ENCODE measurements at places on chromosomes 13 and 19. TPM values are rescaled to one million over a fixed set of nuclear protein-coding genes. Genes with fewer than 3 reads are reported as not detected.

DNA sequence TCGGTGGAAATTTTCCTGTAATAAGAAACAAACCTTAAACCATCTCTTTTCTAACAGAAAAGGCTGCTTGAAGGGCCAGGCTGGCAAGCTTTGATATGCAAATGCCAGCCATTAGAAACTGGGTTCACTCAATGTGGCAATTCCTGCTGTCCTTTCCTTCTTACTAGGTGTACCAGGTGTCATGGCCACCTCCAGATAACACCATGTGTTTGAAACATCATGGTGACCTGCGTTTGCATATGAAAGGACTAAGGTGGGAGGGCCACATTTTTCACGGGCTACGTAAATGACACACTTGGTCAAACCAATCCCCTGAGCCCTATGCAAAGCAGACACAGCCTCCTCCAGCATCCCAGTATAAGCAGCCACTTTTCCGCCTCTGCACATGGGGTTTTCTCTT lies 789.1 kb upstream of the SLITRK5 start:
- H3K4me1 ChIP-seq = no peaks in the 10 kb centered on the region
- DNase-seq = no peak
- H3K36me3 ChIP-seq = no peaks in the 10 kb centered on the region
- no peak overlapping the region for H3K4me3 ChIP-seq
- no peaks in the 10 kb centered on the region for H3K27me3 ChIP-seq

GRCh38 chr19:18392926-18393325 lies 4.5 kb downstream of the LRRC25 start:
- no peak for DNase-seq
- no peaks in the 10 kb centered on the region for H3K36me3 ChIP-seq
- no peak overlapping the region for H3K4me3 ChIP-seq
- peaks cover 6% of the 10 kb centered on the region for H3K4me1 ChIP-seq
- H3K27ac ChIP-seq = no peak overlapping the region

DNA sequence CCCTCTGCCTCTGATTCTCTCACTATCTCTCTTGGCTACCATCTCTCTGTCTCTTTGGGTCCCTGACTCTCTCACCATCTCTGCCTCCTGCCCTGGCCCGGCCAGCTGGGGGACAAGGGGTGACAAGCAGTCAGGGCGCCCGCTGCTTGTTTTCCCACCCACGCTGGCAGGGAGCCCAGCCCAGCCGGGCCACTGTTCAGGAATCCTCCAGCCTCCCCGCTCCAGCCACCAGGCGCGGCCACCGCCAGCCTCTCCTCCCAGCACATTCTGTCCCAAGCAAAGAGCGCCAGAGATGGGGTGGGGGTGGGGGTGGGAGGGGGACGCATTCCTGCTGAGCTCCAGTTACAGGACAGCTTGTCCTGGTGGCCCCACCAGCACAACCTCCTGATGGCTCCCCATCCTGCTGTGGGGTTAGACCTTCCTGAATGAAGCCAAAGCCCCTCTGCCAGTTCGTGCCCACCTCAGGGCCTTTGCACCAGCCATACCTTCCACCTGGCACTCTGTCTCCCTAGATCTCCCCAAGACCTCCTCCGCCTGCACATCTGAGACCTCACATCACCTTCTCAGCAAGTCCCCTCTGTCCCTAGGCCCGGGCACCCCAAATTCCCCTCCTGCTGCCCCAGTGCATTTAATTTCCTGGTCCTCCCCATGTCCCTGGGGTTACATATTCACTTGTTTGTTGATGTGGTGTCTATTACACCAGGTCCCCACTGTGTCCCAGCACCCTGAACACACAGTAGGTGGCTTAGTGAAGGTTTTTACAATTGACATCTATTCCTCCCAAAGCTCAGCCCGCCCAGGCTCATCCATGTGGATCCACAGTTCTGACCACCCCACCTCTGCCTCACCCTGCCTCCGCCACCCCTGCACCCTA lies 12.5 kb downstream of the ARRDC2 start:
- no peak overlapping the region for H3K4me3 ChIP-seq
- H3K27ac ChIP-seq = no peak overlapping the region
- H3K27me3 ChIP-seq = no peaks in the 10 kb centered on the region
- DNase-seq = no peak

GRCh38 chr19:31351056-31351854 lies 2.0 kb upstream of the TSHZ3 start:
- H3K36me3 ChIP-seq = no peaks in the 10 kb centered on the region
- no peak overlapping the region for H3K27ac ChIP-seq
- peaks cover 13% of the 10 kb centered on the region for H3K4me1 ChIP-seq
- H3K4me3 ChIP-seq = peak overlapping the region; percentile 47
- peaks cover 68% of the 10 kb centered on the region for H3K27me3 ChIP-seq

GRCh38 chr13:113149711-113150549 lies 8.5 kb upstream of the PROZ start:
- H3K27ac ChIP-seq = no peak overlapping the region
- H3K4me3 ChIP-seq = no peak overlapping the region
- H3K36me3 ChIP-seq = no peaks in the 10 kb centered on the region
- H3K4me1 ChIP-seq = peaks cover 14% of the 10 kb centered on the region
- no peak for DNase-seq

Gene PCID2
- 90.4 TPM for polyA plus RNA-seq

Gene ZNF177
- polyA plus RNA-seq = 0.63 TPM

GRCh38 chr19:48382286-48382685 lies 9.1 kb downstream of the KDELR1 start:
- H3K4me3 ChIP-seq = no peak overlapping the region
- H3K27me3 ChIP-seq = no peaks in the 10 kb centered on the region
- H3K27ac ChIP-seq = no peak overlapping the region
- no peak for DNase-seq

DNA sequence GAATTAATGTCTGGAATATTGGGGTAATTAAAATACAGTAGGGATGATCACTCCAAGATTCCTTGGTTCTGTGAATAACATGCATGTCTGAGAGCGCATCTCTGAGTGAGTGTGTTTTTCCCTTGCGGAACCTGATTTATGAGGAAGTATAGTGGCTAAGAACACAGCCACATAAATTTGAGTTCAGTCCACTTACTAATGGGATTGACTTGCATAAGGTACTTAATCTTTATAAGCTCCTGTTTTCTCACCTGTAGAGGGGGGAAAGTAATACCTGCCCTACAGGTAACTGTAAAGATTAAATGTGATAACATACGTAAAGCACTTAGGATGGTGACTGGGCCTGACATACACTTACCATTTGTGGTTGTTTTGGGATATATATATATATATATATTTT lies 60.8 kb downstream of the KLF5 start:
- no peaks in the 10 kb centered on the region for H3K36me3 ChIP-seq
- H3K27ac ChIP-seq = no peak overlapping the region
- no peak for DNase-seq
- no peak overlapping the region for H3K4me3 ChIP-seq

Gene ICAM4
- polyA plus RNA-seq = 0.95 TPM

All from CD8-positive, alpha-beta memory T cell (primary cell).